ENCODE measurements at places on chromosomes 16 and 17.

DNA sequence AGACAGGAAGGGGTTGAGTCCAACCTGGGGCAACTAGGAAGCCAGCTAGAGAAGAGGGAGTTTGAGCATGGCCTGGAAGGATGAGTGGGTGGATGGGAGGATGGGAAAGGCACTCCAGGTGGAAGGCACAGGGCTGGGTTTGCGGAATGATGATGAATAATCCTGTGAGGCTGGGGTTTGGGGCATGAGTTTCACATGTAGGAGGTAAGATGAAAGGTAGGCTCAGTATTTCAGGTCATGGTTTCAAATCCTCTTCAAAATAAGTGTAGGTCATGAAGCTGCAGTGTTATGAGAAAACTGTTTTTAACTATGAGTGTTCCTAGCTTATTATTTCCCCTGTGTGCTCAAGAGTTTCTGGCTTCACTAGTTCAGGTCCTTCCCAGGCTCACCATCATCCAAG lies 130.3 kb downstream of the SKAP1 start:
- no peak for DNase-seq

- DNase-seq = no peak
Observed at GRCh38 chr16:58733248-58733670, 857 bp downstream of the GOT2 start.

- DNase-seq = no peak
Observed at GRCh38 chr16:80084614-80085013, 456.2 kb upstream of the DYNLRB2 start.

GRCh38 chr16:80683646-80684045 lies 120.8 kb downstream of the CDYL2 start:
- DNase-seq = no peak

GRCh38 chr16:86567701-86568581 lies 1.3 kb downstream of the FOXC2 start:
- no peak for DNase-seq

DNA sequence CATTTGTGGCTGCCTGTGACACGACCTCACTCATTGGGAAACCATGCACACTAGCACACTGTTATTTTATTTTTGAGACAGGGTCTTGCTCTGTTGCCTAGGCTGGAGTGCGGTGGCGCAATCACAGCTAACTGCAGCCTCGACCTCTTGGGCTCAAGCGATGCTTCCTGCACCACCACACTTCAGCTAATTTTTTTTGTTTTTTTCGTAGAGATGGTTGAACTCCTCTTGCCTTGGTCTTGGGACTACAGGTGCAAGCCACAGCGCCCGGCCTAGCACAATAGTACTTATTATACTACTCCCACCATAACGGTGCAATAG lies 2.8 kb upstream of the NPTX1 start:
- no peak for DNase-seq

GRCh38 chr17:44381810-44382305 lies 7.6 kb downstream of the ITGA2B start:
- DNase-seq = no peak

- no peak for DNase-seq
Observed at GRCh38 chr16:15658149-15658548, 8.1 kb downstream of the NDE1 start.

DNA sequence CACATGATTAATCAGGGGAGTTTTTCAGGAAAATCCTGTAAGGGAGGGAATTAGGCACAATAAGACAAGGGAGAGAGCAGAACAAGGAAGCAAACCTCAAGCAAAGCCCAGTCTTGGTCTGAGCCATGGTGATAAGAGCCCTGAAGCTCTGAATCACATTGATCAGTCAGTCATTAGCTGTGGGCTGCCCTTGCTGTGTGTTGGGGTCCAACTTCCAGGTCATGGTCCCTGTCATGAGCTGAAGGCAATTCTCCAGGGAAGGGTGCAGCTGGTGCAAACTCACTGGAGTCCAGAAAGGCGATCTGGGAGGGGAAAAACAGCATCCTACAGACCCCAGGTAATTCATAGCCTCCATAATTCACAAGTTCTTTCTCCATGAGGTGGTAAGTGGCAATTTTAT lies 89.9 kb downstream of the CYLD start:
- DNase-seq = no peak

GRCh38 chr17:71085238-71086033 lies 916.1 kb downstream of the KCNJ2 start:
- DNase-seq = peak; percentile 30

DNA sequence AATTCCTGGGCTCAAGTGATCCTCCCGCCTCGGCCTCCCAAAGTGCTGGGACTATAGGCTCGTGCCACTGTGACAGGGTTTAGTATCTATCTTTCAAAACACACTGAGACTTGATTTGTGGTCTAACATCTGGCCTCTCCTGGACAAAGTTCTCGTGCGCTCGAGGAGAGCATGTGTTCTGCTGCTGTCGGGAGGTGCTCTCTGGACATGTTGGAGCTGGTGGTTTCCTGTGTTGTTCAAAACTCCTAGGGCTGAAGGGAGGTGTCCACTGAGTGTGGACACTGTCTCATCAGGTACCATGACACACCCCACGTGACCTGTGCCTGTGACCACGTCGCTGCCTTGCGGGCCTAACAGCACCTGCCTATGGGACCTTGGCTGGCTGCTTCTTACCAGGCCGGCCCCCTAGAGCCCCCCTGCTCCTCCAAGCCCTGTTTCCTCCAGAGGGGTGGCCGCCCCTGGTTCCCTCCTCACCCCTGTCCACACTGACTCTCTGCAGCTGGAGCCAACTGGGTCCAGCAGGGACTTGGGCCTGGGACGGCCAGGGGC lies 5.6 kb downstream of the RFNG start:
- DNase-seq = no peak

DNA sequence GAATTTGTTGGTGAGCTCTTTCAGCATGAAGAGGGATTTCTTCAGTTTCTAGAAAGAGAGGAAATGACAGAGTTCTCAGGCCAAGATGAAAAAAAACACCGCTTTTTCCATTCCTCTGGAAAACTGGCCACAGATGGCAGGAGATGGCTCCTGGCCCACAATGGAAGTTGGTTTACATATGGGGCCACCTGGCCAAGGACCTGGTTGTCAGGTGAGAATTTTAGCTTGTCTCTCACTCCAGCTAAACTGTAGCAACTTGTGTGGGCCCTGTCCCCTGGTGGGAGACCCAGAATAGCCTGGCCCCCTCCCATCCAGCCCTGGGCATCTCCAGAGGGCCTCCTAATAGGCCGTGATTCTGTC lies 33.6 kb downstream of the LGALS9 start:
- DNase-seq = no peak

DNA sequence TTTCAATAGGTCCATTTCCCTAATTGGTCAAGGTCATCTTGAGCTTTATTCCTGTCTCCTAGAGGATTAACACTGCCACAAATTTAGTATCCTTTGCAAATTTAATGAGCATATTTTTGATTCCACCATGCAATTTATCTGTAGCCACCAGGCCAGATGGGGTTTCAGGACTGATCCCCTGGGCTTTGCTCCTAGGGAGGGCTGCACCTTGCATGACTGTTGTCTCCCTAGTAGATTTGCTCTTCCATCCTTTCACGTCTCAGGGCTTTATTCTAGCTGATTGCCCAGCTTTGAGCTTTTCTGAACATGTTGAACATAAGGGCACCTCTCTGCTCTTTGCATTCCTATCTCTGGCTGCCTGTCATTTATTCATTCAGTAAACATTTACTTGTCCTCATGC lies 7.7 kb upstream of the KCNH6 start:
- no peak for DNase-seq

- no peak for DNase-seq
Observed at GRCh38 chr17:17736205-17737183, 55.2 kb downstream of the RAI1 start.

GRCh38 chr16:77949445-77949844 lies 72.9 kb upstream of the CLEC3A start:
- no peak for DNase-seq

GRCh38 chr17:38584350-38584925 lies 21.3 kb downstream of the SRCIN1 start:
- peak; percentile 52 for DNase-seq

DNA sequence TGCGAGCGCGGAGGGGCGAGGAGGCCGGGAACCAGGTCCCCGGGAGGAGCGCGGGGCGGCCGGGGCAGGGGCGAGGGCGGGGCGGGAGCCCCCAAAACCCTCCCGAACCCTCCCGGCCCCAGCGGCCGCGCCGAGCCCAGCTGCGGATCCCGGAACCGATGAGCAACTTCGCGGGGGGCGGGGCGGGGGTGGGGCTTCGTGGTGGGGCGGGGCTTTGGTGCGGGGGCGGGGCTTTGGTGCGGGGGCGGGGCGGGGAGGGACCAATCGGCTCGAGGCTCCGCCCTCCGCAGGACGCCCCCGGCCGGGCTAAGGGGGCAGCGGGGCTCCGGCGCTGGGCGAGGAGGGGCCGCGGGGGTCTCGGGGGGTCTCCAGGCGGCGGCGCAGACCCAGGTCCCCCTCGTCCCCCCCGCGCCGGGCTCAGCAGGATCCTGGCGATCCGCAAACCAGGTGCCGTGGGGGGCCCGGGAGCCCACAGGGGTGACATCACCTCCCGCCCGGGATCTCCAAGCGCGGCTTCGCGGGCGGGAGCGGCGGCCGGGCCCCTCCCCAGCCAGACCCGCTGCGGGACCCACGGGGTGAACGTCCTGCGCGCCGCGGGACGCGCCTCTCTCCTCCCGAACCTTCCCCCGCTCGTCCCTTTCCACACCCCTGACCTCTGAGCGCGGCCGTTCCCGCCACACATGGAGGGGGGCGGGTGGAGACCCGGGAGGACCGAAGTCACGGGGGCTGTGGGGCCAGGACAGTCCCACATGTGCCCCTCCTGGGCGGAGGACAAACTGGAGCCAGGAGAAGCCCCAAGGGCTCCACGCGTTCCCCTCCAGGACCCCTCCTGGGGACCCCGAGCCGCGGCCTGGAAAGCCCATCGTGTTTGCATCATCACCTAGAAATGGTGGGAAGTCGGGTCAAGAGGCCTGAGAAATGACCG lies at the start of gene ABR:
TSS of gene ABR (minus strand) at position 164 of the 925 bp plus-strand sequence. CDS start 254 bp downstream, outside the sequence.
- DNase-seq = no peak

GRCh38 chr17:73820686-73821448 lies 176.6 kb upstream of the SDK2 start:
- DNase-seq = no peak

- peak; percentile 57 for DNase-seq
Observed at GRCh38 chr16:72300892-72301291, 128.9 kb upstream of the PMFBP1 start.
